HCT116 (cell line): ENCODE measurements at places on chromosomes 6 and 20.

GRCh38 chr6:73857341-73857890, 161.4 kb downstream of the CD109 start:
- DNase-seq = no peak

DNA sequence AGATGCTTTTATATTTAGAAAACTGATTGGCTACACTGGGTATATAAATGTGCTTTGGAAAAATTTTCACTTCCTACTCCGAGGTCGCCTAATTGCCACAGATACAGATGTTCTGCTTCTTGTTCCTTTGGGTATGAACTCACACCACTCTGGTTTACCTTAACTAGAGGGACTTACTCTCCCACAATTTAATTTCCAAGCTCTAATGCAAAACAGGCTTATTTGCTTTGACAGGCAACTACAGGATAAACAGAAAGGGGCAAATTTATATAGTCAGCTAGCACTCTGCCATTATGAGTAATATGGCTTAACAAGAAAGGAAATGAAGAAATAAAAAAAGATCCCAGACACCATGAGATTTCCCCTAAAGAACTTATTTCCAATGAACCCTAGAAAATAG, 156.9 kb upstream of the ZFP64 start:
- no peak for DNase-seq

- DNase-seq = no peak
Observed at GRCh38 chr20:1983301-1983700, 10.6 kb downstream of the PDYN start.

DNA sequence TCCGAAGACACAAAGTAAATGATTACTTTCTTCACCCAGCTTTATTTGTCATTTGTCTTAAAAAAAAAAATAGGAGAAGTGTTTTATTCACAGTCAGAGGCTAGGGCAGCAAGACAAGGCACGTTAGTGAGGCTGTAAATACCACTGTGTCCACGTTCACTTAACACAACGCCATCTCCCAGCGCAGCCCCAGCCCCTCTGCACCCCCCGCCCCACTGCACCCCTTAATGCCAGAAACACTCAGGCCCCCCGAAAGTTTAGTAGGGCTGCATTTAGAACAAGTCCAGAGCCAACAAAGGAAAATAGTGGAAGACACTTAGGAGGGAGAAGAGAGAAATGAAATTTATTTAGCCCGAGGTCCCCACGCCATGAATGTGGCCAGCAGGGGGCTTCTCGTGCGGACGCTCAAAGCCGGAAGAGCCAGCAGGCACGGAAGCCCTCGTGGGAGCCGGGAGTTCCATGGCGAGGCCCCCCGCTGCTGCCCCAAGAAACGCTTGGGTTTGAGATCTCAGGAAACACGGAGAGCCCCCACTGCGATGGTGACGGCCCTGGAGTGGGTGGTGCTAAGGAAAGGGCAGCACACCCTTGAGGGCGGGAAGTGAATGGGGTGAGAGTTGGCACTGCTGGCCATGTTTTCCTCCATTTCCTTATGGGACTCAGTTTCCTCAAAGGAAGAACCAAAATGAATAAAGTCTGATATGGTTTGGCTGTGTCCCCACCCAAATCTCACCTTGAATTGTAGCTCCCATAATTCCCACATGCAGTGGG, 50.2 kb downstream of the IYD start:
- peak; percentile 61 for DNase-seq

GRCh38 chr20:19947611-19948264, 69.4 kb upstream of the NAA20 start:
- no peak for DNase-seq

DNA sequence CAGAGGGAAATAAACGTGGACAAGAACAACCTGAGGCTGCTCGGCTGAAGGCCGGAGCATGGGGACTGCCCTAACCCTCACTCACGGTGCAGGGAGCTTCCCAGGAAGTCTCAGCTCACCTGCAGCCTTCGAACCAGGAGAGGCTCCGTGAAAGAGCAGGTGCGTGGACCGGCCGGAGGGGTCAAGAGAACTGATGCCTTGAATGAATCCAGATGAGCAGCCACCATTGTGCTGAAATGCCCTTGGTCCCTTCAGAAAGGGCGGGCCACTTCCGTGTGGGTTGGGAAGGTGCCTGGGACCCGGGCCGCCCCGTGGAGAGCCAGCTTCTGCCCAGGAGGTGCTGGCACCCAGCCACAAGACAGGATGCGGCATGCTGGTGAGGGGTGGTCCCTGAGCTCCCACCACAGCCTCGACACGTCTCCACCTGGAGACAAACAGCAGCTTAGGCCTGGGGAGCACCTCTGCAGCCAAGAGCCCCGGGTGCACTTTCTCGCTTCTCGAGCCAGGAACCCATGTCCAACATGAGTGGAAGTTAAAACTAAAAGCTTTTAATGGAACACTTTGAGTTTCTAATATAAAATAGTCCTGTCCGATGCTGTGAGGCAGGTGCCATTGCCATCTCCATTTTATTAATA, 83.5 kb downstream of the TTLL2 start:
- DNase-seq = no peak

DNA sequence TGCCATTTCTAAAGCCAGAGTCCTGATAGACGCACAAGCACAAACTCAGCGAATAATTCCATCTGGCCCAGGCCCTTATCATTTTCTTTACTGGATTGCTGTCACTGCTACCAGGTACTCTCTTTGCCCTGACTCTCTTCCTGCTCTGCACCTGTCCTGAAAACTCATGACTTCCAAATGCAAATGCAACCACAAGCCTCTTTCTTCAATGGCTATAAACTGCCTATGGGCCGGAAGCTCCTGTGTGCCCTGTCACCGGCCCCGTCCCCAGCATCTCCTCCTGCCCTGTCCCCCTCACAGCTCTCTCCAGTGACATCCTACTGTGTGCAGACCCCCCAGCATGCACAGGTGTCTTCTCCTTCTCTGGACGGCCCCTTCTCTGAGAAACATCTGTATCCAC, 302.6 kb downstream of the GMDS start:
- no peak for DNase-seq

DNA sequence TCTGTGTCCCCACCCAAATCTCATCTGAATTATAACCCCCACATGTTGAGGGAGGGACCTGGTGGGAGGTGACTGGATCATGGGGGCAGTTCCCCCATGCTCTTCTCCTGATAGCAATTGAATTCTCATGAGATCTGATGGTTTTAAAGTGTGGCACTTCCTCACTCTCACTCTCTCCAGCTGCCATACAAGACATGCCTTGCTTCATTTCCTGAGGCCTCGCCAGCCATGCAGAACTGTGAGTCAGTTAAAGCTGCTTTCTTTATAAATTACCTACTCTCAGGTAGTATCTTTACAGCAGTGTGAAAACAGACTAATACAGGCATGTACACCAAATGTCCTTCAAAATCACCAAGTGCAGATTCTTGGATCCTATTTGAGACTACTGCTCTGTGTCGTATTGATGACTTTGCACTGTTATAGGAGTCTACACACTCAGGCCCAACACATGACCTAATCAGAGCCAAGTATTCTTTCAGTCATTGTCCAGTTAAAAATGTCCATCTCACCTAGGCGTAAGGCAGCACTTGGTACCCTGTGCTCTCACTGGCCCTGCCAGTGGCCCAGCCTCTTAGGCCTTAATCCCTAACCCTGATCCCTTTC, 52.8 kb upstream of the UST start:
- no peak for DNase-seq

DNA sequence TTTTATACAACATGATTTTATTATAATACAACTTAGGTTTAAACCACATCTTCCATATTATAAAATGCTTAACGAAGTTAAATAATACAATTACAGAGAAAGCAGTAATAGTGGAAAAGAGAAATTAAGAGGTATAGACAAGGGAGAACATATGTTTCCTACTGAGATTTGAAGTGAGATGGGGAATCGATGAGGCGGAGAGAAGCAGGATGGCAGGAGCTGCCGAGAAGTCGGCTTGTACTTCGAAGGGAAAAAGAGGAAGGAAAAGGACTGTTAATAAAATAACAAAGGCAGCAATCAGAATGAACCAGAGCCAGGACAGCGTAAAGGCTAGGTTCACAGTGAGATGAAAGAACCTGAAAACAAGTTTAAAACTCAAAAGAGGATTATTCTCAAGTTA, 15.4 kb downstream of the FBXL4 start:
- no peak for DNase-seq

DNA sequence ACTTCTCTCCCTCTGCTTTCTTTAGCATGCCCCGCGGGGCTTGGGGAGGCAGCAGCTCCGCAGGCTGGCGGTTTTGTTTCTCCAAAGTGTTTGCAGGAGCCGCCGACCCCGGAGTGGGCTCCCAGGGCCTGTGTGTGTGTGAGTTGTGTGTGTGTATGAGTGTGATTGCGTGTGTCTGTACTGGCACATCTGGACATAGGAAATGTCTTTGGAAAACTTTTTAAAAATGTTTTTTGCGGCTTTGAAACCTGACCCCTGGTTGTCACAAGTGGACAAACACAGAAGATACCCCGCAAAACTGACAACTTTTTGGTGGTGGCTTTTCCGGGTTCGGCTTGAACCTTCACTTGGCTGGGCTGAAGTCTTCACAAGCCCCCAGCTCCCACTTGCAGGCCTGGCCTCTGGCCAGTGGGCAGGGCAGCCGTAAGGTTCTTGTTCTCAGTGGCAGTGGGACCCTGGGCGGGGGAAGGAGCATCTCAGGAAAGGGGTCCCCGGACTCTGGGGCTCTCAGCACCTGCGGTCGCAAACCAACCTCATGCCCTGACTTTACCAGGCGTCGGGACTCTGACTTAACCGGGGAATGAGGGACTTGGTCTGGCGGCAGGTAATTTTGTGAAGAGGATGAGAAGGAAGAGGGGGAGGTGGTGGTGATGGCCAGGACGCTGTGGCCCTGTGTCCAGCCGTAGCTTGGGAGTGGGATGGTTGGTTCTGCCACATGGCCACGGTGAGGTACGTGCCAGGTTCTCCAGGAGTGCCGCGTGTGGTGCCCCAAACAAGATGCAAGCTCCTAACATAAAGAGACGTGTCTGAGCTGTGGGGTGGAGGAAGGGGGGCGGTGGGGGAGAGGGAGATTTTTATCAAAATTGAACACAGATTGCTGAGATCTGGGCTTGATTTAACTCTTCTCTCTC, 619 bp downstream of the DAAM2 start:
- no peak for DNase-seq

GRCh38 chr6:56146086-56146485, 101.3 kb downstream of the COL21A1 start:
- DNase-seq = no peak

DNA sequence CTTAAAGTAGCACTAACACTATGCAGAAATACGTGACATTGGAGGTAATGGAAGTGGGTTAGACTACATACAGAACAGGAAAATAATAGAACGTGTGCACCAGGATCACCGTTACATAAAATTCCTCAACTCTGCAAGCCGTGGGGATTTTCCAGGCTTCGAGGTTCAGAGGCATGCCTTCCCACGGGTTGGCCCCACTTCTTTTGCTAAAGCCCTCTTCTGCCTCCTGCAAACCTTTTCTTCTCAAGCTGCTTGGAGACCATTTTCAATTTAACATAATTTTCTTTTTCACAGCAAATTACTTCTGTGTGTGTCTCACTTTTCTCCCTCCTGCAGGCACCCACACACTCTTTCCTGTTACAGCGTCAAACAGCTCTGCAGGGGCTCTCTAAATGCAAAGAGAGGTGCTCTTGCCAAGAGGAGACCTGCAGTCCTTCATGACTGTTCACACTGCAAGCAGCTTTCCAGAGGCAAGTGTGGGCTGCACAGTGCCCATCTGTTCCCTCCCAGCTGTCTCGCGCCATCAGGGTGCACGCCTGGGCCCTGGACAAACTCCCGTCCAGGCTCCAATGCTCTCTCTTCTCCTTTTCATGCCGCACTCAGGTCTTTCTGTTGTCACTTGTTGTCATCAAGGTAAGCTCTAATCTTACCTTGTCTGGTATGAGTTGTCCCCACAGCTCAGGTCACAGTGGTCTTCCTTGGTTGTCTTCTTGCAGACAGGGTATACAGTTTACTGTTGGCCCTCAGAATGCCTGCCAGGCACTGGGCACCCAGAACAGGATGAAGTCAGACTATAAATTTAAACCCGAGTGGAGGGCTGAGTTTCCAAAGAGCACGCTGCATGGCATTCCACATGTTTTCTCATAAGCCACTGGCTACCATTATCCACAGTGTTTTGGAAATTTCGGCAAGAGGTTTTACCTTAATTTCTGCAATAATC, 164.8 kb upstream of the GGTLC1 start:
- DNase-seq = no peak

DNA sequence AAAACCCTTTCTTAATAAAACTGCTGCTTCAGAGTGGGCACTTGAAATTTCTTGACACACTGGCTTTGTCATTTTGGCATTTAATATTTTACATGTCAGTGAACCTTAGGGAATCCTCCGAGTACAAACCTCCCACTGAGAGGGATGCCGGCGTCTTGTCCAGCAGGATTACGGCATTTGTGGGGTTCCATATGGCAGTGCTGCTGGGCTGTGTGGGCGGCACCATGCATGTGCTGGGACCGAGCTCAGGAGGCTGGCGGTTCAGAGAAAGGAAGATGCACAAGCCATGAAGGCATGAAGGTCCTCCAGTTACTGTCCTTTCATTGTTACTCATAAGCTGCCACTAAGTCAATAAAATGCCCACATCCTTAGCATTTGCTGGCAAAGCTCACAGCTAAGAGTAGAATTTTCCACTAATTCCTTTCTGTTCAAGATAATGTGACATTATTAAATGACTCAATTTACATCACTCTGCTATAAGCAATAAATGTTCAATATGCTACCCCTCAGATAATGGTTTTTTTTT, 61.4 kb downstream of the LY86 start:
- DNase-seq = no peak
